Activated CD4-positive, alpha-beta T cell treated with anti-CD3 and anti-CD28 coated beads for 4 hours (primary cell): ENCODE measurements at places on chromosomes 5 and 9.
A peak's percentile ranks its signal among the peaks of the same experiment; 100 is the strongest.

GRCh38 chr9:31389075-31389474 is 995.4 kb upstream of the ACO1 start:
- DNase-seq: no peak

DNA sequence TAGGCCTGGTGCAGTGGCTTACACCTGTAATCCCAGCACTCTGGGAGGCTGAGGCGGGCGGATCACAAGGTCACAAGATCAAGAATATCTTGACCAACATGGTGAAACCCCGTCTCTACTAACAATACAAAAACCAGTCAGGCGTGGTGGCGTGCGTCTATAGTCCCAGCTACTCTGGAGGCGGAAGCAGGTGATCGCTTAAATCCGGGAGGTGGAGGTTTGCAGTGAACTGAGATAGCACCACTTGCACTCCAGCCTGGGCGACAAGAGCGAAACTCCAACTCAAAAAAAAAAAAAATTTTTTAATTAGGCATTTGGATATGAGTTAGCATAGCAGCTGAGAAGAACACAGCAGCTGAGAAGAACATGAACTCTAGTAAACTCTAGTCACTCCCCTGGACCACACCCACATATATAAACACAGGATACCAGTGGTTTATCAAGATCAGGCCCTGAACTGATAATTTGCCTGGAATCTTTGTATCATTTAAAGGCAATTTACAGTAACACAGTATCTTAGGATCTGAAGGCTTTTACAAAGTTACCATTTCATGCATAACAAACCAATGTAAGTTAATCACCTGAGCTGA is 4.6 kb upstream of the UGCG start:
- no peak for DNase-seq

- DNase-seq: no peak
Measured at GRCh38 chr5:126028336-126028735, 394.9 kb upstream of the GRAMD2B start.

DNA sequence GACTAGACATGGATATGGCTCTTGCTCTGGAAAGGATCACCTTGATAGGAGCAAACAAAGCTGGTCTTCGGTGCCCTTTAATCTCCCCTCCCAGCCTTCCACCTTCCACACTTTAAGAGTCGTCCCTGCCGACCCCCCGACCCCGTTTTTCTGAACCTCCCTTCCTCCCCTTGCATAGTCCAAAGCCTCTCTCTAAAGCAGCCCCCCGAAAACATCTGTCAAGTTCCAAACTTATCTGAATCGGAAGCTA is 423 bp upstream of the NUP214 start:
- no peak for DNase-seq

- no peak for DNase-seq
Measured at GRCh38 chr5:111703662-111704061, 53.3 kb downstream of the NREP start.

DNA sequence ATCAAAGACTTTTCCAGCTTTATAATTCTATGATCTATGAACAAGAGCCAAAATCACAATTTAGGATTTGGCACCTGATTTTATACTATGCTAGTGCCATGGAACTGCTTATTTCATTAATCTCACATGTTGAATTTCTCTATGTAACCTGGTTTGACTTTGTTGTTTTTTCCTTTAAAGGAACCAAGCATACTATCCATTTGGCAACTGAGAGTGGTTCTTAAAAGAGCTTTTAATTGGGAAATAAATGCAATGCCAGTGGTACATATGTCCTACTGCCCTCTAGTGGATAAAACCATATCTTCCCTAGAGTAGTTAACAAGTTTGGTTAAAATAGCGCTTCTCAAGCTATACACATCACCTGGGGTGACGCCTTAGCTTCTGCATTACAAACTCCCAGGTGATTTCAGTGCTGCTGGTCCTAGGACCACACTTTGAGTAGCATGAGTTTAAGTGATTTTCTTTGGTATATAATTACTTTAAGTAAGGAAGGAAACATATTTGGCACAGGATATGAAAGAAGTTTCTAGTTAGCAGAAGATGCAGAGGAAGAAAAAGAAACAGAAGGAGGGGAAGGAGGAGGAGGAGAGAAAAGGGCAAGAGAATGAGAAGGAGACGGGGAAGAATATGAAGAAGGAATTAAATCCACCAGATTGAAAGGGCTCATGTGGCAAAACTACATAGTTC is 56.8 kb downstream of the FGF10 start:
- DNase-seq: no peak

DNA sequence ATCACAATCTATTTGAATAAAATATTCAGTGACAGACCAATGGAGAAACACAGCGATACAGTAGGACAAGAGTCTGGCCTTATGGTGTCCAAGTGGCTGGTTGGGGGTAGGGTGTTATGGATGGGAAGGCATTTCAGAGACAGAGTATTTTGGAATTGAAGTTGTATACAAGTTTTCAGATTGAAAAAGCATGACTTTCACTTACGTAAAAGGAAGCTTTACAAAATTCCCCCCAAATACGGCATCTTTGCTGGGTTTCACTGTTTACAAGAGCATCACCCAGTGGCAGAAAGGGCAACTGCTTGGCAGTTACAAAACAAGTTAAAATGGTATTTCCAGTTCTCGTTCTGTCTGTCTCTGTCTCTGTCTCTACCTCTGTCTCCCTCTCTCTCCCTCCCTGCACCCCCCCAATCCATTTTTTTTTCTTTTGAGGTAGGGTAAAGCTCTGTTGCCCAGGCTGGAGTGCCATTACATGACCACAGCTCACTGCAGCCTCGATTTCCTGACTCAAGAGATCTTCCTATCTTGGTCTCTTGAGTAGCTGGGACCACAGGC is 86.2 kb downstream of the PTPN3 start:
- no peak for DNase-seq

- DNase-seq: no peak
Measured at GRCh38 chr9:137317021-137317717, 15.1 kb upstream of the NRARP start.

- DNase-seq: peak; percentile 8
Measured at GRCh38 chr9:35757226-35757891, 3.3 kb upstream of the MSMP start.
